ENCODE measurements at places on chromosomes 7 and 10. TPM values are rescaled to one million over a fixed set of nuclear protein-coding genes. Genes with fewer than 3 reads are reported as not detected.
A peak's percentile ranks its signal among the peaks of the same experiment; 100 is the strongest.

Gene ELOVL3
- 0.07 TPM for total RNA-seq

- DNase-seq: no peak
Measured at GRCh38 chr7:116176226-116176625, 34.1 kb upstream of the TES start.

- DNase-seq: no peak
Measured at GRCh38 chr7:13466874-13467547, 522.5 kb downstream of the ETV1 start.

DNA sequence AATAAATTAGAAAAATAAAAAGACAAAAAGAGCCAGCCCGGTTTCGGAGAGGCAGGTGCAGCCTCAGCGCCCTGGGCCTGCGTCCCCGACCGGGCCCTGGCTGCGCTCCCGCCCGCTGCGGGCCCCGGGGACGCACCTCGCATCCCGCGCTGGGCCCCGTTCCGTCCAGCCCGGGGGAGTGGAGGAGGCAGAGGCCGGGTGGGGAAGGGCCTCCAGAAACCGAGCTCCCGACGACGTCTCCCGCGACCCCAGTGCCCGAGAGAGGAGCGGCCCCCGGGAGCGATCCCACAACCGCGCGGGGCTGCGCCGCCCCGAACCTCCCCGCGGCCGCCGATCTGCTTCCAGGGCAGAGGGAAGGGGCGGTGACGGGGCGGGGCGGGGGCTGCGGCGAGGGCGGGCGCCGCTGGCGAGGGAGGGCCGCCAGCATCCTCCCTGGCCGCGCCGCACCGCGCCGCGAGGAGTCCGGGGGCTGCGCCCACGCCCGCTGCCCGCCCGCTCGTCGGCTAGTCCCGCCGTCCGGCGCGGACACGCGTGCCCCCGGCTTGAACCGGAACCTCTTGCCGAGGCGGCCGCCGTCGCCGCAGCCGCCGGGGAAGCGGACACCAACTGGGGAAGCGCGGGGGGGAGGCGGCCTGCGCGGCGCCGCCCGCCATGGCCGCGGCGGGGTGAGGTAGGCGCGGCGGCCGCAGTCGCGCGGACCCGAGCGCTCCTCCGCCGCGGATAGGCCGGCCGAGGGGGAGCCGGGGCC lies at the start of gene CCNY:
Gene CCNY (plus strand): TSS at position 426 of the 748 bp plus-strand sequence. CDS start 545 bp downstream, outside the sequence.
- DNase-seq: no peak

DNA sequence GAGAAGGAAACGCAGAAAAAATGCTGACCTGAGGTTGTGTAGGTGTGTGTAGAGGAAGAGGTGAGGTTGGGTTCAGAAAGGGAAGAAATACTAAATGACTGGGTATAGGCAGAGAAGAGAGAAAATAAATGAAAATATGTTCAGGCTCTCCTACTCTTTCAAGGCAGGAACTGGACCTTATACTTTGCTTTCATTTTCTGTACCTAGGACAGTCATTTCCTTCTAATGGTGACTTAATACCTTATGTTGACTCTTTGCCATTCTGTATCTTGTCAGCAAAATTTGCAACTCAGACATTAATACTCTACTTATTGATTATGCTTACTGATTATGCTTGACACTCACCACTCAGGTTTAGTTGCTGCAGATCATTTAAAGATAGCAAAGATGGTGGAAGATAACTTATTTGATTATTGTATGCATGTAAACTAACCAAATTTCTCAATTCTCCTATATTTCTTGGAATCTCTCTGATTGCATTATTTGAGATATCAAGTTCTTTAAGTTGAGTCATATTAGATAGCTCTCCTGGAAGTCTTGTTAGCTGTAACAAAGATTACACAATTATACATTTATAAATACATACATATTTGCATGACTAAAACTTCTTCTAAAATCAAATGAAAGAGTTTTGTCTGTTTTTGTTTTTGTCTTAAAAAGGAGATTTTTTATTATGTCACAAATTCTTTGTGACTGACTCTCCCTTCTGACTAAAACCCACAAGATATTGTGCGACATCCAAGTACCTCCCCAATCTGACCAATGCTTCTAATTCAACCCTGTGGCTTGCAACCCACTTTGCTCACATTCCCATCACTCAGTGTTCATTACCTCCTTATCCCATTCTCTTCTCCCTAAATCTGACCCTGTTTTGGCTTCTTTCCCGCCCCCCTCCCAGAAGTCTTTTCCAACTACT lies 20.0 kb downstream of the LRRD1 start:
- no peak for DNase-seq

- DNase-seq: peak; percentile 10
Measured at GRCh38 chr7:113015034-113015645, 71.5 kb downstream of the GPR85 start.

- no peak for DNase-seq
Measured at GRCh38 chr10:61943674-61944378, 42.3 kb downstream of the ARID5B start.

GRCh38 chr10:109886037-109886780 lies 37.1 kb downstream of the XPNPEP1 start:
- no peak for DNase-seq

- DNase-seq: no peak
Measured at GRCh38 chr10:30536578-30536977, 93.0 kb downstream of the LYZL2 start.

GRCh38 chr10:110744782-110745181 lies 100.6 kb downstream of the RBM20 start:
- DNase-seq: no peak

GRCh38 chr10:119919271-119919670 lies 26.7 kb downstream of the SEC23IP start:
- DNase-seq: no peak

GRCh38 chr7:130909881-130910672 lies 176.1 kb upstream of the KLF14 start:
- no peak for DNase-seq

- no peak for DNase-seq
Measured at GRCh38 chr7:29408841-29409243, 154.8 kb upstream of the PRR15 start.

- no peak for DNase-seq
Measured at GRCh38 chr10:103519798-103520197, 26.3 kb downstream of the NEURL1 start.

DNA sequence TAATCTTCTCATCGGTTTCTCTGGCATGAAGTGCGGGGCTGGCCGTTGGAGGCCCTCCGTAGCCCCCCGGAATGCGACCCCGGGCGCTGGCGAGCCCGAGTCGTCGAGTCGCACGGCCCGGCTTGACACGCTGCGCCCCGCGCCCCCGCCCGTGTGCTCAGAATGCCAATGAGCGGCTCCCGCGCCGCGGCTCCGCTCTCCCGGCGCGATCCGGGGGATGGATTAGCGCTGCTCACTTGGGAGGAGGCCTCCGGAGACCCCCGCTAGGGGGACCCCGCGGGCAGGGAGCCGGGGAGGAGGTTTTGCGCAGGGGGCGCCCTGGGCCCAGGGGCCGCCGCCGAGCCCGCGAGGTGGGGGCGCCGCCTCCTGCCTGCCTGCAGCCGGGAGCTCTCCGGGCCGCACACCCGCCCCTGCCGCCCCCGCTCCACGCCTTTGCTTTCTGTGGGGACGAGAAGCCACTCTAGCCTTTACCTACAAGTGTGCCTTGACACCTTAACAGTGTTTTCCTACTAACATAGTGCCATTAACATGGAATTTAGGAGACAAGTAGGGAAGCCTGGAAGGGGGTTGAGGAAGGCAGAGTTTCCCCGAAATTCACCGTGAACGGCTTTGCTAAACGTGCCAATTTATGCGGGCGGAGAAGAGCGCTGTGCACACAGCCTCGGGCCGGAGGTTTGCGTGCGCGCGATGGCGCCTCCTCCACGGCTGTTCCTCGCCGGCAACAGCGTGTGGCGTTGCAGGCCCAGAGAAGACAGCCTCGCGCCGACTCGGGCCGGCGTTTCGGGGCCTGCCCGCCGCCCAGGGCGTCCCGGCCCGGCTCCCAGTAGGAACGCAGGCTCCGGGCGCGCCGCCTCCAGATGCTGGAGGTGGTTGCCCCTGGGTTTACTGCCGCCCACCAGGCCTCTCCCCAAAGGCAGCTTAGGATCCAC lies 7.1 kb downstream of the SHH start:
- no peak for DNase-seq

Gene TMEM196
- total RNA-seq: not detected

DNA sequence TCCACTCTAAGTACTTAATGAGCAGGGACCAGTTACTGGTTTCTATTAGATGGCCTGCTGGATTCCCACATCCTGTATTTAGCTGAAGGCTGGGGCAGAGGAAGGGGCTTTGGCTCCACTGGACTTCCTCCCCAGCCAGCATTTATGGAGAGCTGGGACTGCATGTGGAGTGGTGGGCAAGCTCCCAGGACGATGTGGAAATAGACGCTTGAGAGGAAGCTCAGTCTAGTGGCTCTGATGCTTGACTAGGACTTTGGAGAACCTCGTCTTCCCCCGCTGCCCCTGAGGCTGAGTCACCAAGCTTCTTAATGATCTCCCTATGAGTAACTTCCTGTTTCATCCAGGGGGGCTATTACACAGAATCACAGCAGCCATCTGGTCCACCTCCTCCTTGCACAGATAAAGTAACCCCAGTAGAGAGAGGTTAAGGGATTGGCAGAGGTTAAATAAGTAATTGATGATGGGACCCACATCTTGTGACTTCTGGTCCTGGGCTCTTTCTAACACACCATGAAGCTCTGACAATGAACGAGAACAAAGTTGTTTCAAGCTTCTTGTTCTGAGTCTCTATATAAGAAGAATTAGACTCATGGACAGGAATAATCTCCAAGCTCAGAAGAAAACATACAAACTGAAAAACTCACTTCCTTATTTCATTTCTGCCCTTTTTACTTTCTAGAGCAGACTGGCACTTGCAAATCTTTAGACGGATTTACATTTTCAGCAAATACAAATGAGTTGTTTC lies 126.2 kb downstream of the PRPF18 start:
- DNase-seq: peak; percentile 88

DNA sequence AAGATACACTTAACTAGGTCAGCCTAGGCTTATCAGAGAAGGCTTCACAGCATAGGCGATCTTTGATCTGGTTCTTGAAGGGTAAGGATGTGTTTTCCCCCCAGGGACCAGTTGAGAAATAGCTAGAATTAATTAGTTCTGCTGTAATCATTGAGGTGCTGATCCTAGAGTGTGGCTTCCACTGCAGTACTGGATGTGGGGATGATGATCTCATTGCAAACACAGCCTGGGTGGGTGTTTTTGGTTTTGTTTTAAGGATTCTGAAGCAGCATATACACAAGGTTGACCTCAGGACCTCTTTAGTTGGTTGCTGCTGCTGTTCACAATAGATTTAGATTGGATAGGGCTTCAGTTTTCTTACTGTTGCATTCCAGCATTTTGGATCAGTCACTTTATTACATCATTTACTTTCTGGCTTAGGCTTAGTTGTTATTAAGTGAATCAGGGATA lies 159.7 kb downstream of the AUTS2 start:
- DNase-seq: no peak

DNA sequence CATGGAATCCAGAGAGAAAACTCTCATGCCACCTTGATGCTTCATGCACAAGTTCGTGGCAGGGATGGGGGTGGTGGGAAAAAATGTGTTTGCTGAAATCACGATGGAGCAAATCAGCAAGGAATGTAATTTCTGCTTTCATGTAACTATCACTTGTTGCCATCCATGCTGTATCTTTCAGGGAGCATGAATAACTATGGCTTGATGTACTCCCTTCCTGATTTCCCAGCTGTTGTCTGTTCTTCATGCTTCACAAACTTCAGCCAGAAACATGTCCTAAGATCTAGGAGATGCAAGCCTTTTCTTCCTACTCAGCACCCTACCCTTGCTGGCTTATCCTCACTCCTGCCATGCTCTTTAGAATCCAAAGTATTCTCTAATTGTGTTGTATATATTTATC lies 64.0 kb downstream of the LRRC4 start:
- no peak for DNase-seq

Gene PDE6C
- not detected for total RNA-seq

Gene LAMB1
- total RNA-seq: 220 TPM

DNA sequence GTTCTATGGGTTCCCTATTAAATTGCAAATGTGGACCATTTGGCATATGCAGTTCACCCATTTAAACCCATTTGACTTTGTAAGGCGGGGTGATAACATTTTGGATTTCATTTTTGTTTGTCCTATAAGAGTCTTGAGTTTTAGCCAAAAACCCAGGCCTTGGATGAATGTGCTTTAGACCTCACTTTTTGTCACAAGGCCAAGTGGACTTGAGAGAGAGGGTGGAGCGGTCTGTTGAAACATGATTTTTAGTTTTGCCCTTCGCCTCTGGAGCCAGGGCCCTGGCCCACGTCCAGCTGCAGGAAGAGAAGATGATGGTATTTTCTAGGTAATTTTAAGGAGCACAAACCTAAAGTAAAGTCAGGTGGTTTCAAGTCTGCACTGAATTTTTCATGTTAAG lies 260.1 kb downstream of the SLC25A13 start:
- no peak for DNase-seq

GRCh38 chr7:128076796-128077271 lies 45.6 kb upstream of the LRRC4 start:
- DNase-seq: no peak

- DNase-seq: no peak
Measured at GRCh38 chr10:7333961-7334641, 76.7 kb downstream of the SFMBT2 start.

GRCh38 chr10:47040041-47040491 lies 128.8 kb downstream of the PTPN20 start:
- no peak for DNase-seq

Gene CHST12
- total RNA-seq: 10.6 TPM

Gene TSPAN14
- total RNA-seq: 139 TPM

DNA sequence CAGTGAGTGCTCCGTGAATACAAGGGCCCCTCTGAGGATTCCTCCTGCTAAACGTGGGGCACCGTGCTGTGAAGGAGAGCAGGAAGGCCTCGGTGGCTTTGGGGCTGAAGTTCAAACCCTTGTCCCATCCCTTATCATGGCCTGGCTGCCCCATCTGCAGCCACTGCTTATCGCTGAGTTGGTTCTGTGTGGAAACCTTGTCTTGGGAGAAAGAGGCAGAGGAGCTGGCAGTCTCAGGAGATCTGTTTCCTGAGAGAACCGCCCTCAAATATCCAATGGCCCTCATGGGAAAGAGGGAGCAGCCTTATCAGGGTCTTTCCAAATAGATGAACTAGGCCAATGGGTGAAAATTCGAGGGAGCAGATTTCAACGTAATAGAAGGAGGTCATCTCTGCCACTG lies 52.0 kb upstream of the NRF1 start:
- no peak for DNase-seq

- no peak for DNase-seq
Measured at GRCh38 chr7:24707988-24708615, 49.2 kb downstream of the GSDME start.

GRCh38 chr7:130930681-130931080 lies 196.7 kb upstream of the KLF14 start:
- no peak for DNase-seq

Gene STMP1
- 17.6 TPM for total RNA-seq

GRCh38 chr7:100894860-100895700 lies 608 bp downstream of the ACHE start:
- no peak for DNase-seq

DNA sequence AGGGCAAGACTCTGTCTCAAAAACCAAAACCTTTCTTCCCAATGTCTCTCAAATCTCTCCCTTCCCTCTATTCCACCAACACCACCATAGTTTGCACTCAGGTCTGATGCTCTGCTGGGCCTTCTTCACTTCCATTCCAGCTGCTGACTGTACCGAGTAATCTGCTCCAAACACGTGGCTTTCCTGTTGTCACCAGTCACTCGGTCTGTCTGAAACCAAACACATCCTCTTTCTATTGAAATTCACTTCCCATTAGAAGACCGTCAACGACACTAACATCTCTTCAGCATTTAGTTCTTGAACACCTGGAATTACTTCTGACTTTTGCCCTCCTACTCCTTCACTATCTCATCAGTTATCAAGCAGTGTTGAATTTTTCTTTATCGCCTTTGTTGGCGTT lies 4.7 kb upstream of the NRF1 start:
- no peak for DNase-seq

Gene KRIT1
- 45.3 TPM for total RNA-seq
